ENCODE measurements at places on chromosomes 16 and 17.

DNA sequence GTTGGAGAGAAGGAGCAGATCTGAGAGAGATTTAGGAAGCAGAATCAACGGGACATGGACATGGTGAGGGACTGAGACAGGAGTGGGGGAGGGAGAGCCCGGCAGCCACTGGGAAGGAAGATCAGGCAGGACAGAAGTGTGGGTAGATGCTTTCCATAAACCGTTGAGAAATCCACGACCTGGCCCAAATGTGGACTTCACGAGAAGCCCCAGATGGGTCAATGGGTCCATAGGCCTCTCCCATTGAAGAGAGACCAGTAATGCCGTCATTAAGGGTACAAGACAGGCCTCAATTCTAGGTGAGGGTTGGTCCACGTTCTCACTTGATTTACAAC lies 530 bp upstream of the CCL22 start:
- no peak for DNase-seq

GRCh38 chr16:84607694-84608093 lies 10.2 kb downstream of the COTL1 start:
- peak; percentile 61 for DNase-seq

- DNase-seq: no peak
Measured at GRCh38 chr17:2051061-2051932, 3.6 kb upstream of the HIC1 start.

DNA sequence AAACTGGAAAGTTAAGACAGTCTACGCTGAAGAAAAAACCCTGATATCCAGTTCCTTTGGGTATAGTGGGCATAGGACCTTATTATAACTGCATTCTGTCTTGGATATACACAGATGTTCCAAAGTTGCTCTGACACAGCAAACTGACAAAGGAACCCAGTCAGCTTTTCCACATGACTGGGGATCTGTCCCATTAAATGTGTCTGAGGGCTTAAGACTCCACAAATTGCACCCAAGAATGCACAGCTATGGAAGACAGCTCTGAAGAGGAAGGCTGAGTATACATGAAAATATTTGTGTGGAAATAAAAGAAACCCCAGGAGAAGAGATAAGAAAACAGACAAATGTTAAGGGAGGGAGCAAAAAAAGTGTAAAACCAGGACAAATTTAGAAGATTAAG lies 114.1 kb downstream of the SPAG9 start:
- DNase-seq: no peak

DNA sequence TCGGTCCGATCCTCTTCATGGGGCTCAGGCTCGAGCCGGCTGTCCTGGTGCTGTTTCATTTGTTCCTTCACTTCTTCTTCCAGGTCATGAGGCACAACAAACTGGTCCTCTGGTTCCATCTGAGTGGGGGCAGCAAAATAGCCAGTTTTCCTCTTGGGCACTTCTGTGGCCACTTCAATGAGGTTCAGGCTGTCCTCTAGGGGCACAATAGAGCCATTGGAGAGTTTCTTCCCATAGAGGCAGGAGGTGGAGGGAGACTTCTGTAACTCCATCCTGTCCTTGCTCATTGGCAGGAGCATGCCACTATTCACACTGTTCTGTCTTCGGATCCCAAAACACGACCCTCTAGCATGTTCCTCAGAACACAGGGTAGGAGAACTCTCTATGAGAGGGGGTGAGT lies 22.9 kb downstream of the MARVELD3 start:
- DNase-seq: no peak

DNA sequence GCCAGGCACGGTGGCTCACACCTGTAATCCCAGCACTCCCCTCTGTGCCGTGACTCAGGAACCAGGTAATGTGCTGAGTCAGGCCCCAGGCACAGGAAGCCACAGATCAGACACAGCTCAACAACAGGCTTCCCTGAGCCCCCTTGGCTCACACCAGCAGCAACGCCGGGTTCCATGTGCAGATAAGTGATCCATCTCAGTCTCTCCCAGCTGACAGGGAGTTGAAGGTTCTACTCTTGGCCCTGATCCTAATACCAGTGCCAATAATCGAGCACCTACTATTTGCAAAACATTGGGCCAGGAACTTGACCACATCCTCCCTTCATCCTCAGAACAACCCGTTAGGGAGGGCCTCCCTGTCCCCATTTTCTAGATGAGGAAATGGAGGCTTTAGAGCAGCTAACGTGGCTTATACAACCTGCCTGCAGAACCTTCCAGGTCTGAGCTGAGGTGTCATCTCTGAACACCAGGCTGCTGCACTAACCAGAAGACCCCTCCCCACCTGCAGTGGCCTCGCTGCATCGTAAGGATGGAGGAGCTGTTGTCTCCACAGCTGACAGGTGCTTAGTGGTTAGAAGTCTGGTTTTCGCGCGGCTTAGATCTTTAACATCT lies 64.8 kb upstream of the AMZ2 start:
- peak; percentile 85 for DNase-seq

DNA sequence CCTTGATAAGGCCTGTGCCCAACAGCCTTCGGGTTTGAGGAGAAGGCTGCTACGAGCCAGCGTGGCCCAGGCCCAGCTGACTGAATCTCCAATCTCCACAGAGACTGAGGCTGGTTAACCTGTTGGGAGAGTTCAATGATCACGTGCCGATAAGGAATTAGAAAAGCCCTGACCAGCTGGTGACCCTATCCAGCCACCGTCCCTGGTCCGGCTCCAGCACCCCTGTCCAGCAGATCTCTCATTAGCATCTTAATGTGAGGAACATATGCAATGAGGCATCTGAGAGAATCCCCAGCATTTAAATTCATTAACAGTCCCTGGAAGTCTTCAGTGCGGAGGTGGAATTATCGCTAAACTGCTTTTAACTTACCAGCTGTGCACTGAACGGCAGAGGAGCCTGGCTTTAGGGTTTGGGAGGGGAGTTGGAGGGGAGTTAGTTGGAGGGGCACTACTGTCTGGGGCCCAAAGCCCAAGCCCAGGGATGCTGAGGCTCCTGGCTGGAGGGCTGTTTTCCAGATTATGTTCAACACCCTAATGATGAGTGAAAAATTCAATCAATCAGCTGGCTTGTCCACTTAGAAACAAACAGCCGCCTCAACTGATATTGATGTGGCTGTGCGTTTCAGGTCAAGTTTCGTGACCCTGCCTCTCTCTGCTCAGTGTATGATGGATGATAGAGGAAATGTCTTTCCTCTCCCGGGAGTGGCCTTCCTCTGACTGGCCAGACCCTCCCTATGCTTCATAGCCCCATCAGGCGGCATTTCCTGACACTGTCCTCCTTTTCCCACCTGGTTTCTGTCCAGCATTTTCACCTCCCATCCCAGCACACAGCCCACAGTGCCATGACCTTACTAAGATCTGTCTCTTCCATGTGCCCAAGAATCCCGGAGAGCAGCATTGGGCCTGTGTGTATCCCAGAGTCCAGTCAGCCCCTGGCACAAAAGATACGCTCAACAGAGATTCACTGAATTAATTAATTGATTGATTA lies 184.5 kb downstream of the CCT6B start:
- DNase-seq: no peak

DNA sequence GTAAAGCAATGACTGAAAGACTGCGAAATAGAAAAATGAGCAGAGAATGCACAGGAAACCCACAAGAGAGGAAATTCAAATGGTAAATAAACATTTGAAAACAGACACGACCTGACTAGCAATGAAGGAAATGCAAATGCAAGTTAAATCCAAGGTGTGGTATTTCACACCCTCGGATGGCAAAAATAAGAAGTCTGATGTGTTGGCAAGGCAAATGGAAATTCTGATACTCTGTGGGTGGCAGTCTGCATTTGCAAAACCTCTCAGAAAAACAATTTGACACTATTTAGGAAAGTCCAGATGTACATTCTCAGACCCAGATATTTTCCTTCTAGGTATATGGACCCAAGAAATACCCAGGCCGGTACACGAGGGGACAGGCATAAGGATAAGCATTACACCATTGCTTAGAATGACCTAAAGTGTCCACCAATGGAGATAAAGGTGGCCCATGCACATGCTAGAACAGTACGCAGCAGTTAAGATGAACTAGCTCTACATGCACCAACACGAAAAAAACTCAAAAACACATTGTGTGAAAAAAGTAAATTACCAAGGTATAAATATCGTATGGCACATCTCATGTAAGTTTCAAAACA lies 116.7 kb downstream of the GAS7 start:
- peak; percentile 1 for DNase-seq

- no peak for DNase-seq
Measured at GRCh38 chr16:17770104-17770503, 299.3 kb upstream of the XYLT1 start.

GRCh38 chr17:62870030-62870541 lies 62.0 kb upstream of the MARCHF10 start:
- DNase-seq: no peak

DNA sequence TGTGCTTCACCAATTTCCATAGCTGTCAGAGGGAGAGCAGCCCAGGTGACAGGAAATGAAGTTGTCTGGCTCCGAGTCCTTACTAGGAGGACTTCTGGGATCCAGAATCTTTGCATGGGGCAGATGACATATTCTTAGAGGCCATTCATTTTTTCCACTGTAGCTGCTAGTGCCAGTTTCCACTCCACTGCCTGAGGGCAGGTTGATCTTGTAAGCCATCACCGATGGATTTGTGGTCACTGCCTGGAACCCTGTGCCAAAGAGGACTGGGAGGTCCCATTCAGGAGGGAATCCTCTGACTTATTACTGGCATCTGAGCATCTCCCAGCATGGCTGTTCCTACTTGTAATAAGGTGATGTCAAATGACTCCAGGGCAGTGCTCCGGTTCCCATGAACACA lies 144.1 kb upstream of the KCNJ18 start:
- DNase-seq: peak; percentile 18
